ENCODE measurements at places on chromosomes 6 and 20. TPM values are rescaled to one million over a fixed set of nuclear protein-coding genes. Genes with fewer than 3 reads are reported as not detected.
A peak's percentile ranks its signal among the peaks of the same experiment; 100 is the strongest.

TFAP2A gene
- 0.39 TPM for total RNA-seq

GRCh38 chr6:83341765-83342164 lies 89.1 kb downstream of the ME1 start:
- H3K36me3 ChIP-seq: no peaks in the 10 kb centered on the region
- no peaks in the 10 kb centered on the region for H3K27me3 ChIP-seq
- DNase-seq: no peak
- H3K4me3 ChIP-seq: no peak overlapping the region
- no peak overlapping the region for H3K27ac ChIP-seq

- H3K27me3 ChIP-seq: no peaks in the 10 kb centered on the region
- no peaks in the 10 kb centered on the region for H3K36me3 ChIP-seq
- H3K27ac ChIP-seq: no peak overlapping the region
- peak; percentile 83 for DNase-seq
- H3K4me3 ChIP-seq: peak overlapping the region; percentile 47
These were observed 41.1 kb upstream of the PTGIS start for GRCh38 chr20:49608752-49609670.

DNA sequence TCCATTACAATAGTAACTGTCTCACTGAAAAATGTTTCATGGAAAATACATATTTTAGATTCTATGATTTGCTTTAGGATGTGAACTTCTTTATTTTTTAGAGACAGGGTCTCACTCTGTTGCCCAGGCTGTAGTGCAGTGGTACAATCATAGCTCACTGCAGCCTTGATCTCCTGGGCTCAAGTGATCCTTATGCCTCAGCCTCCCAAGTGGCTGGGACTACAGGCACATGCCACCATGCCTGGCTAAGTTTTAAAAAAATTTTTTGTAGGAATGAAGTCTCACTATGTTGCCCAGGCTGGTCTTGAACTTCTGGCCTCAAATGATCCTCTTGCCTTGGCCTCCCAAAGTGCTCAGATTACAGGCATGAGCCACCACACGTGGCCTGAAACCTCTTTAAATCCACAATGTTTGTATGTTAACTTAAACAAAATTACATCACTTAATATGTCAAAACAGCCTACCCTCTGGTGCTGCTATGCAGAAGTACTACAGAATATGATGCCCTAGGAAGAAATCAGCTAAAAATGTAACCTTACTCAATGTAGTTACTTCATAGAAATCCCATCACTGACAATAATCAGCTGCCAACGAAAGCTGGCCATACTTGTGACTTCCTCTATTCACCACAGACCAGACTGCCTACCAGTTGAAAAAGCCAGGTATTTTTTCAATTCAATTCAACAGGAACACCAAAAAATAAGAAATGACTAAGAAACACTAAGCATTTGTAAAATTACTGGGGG lies 17.6 kb downstream of the EEF1A1 start:
- peaks cover 8% of the 10 kb centered on the region for H3K36me3 ChIP-seq
- DNase-seq: no peak
- no peaks in the 10 kb centered on the region for H3K4me1 ChIP-seq
- H3K27me3 ChIP-seq: no peaks in the 10 kb centered on the region
- H3K4me3 ChIP-seq: no peak overlapping the region
- H3K27ac ChIP-seq: no peak overlapping the region

DNA sequence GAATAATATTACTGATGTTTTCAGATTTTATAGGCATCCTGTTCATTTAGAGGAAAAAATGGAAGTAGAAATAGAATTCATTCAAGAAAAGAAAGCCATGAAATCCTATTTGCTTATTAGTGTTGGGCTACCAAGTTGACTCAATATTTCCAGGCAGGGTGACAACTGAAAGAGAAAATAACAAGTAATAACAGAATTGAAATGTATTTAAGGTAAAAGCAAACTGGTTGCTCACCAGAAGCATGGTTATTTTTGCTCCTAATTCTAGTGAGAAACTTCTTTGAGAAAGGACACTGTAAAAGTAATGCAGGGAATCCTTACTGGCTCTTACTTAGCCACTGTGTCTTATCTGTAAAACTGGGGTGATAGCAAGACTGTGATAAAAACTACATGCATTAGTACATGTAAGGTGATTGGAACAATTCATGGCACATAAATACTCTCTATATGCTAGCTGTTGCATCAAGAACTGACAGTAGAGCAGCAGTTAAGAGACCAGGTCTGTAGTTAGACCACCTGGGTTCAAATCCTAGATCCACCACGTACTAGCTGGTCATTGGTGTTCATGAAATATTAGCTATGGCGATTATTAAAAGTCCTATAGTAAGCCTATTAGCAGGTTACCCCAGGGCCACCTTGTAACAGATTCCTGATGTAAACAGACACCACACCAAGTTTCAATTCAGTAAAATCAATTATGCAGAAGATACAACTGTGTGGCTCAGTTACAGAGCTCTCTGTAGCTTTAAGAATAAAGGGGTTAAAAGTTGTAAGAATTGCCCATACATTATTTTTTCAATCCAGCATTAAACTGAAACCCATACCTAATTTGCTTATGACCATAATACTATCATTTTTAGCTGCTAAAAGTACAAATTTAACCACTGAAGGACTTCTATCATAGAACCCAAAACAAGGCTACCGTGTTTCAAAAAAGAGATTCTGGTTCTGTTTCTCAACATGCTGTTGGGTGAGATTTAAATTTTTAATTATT lies 159.2 kb upstream of the COL21A1 start:
- H3K27me3 ChIP-seq: no peaks in the 10 kb centered on the region
- H3K36me3 ChIP-seq: no peaks in the 10 kb centered on the region
- no peak overlapping the region for H3K27ac ChIP-seq

- DNase-seq: peak; percentile 64
- peaks cover 78% of the 10 kb centered on the region for H3K27me3 ChIP-seq
- H3K4me3 ChIP-seq: peak overlapping the region; percentile 59
- H3K36me3 ChIP-seq: no peaks in the 10 kb centered on the region
These were observed 297.3 kb downstream of the PHACTR1 start for GRCh38 chr6:13013681-13014503.
